ENCODE measurements at places on chromosomes 5 and 9.

- no peak for DNase-seq
These were observed 345.6 kb downstream of the PLK2 start for GRCh38 chr5:58114324-58114723.

- DNase-seq = no peak
These were observed 30.9 kb upstream of the IRX4 start for GRCh38 chr5:1913578-1913977.

DNA sequence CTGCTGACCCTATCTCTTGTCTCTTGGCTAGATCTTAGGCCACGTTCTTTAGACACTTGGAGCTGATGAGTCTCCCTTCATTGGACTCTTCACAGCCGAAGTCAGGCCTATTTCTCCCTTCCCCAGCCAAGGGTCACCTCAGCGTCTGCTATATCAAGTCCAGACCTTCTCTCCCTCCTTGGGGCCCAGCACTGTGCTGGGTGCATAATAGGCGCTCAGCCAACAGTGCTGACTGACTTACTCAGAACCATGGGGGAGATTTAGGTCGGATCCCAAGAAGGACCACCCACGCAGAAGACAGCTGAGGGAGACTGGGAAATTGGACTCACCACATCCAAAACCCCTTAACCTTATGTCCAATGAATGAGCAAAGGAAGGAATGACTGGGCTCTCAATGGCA, 5.6 kb upstream of the AMBP start:
- no peak for DNase-seq

GRCh38 chr9:116372081-116372673, 218.6 kb downstream of the PAPPA start:
- DNase-seq = no peak

GRCh38 chr5:132446621-132447020, 44.0 kb downstream of the IRF1 start:
- DNase-seq = no peak

DNA sequence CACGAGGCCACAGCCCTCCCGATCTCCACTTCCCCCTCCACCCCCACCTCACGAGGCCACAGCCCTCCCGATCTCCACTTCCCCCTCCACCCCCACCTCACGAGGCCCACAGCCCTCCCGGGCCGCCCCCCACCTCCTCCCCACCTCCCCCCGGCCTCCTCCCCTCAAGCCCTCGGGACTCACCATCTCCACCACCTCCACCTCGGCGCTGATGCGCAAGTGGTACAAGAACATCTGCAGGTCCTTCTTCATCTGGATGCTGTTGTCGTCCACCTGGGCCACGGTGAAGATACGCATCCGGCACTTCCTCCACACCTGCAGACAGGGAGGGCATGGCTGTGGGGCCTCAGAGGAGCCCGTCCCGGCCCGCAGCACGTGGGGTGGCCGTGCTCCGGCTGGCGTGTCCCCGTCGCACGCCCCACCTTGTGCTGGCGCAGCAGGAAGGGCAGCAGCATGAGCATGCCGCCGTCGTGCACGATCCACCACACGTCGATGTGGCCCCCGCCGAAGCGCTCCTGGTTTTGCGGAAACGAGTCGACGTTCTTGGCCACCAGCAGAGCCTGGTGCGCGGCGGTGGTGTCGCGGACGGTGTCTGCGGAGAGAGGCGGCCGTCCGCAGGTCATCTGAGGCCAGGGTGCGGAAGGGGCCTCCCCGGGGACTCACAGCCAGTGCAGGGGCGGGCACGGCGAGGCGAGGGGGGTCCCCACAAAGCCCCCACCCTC, 48.0 kb downstream of the SLC12A7 start:
- no peak for DNase-seq

GRCh38 chr5:151483647-151484046, 36.2 kb downstream of the SLC36A1 start:
- DNase-seq = peak; percentile 45

DNA sequence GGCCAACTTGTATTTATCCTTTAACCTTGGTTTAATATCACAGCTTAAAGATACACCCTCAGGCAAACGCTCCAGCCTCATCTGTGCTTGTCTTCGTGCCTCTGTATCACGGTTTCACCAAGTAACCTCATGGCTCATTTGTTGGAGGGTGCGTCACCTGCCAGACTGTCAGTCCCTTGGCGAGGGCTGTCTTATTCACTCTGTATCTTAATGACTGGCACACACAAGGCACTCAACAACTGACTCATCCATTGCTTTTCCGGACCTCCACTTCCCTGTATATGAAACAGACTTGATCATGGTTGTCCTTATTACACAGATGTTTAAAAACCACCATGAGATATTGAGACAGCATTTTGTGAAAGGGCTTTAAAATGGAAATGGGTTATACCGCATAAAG, 28.0 kb downstream of the LCP2 start:
- peak; percentile 98 for DNase-seq

DNA sequence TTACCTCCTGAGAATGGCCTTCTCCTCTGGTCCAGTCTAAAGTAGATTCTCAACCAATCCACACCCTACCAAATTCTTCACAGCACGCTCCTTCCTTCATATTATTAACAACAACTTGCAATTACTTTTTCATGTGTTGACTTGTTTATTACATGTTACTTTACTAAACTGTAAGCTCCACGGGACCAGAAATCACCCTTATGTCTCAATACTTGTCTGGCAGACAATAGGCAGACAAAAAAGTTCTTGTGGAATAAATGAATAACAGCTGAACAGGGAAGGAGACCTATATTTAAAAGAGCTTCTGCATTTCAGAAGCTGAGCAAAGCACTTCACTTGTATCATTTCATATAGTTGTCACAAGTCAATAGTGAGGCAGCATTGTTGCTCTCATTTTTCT, 5.7 kb upstream of the WWC1 start:
- DNase-seq = no peak

DNA sequence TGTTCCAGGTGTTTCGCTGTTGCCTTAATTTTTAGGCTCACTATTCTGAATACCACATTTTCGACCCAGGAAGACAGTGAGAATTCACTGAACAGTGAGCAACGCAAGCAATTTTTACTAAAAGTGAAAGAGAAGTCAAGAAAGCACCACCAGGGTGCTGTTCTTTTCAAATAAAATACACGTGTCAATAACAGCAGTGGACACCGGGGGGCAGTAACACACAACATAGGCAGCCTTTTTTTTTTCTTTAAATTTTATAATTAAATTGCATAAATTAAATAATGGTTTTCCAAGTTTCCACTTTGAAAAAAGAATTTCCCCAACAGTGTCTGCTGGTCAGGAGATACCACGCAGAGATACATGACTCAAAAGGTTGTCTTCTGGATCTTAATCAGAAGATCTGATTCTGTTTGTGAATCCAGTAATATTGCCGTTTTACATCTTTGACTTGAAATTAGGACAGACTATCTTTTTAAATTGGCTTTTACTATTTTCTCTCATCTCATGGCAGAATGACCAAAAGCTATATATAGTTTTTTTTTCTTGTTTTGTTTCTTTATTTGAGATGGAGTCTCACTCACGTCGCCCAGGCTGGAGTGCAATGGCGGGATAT, 47.1 kb upstream of the SH3GL2 start:
- DNase-seq = no peak

GRCh38 chr5:158951436-158952247, 148.1 kb downstream of the EBF1 start:
- DNase-seq = no peak

DNA sequence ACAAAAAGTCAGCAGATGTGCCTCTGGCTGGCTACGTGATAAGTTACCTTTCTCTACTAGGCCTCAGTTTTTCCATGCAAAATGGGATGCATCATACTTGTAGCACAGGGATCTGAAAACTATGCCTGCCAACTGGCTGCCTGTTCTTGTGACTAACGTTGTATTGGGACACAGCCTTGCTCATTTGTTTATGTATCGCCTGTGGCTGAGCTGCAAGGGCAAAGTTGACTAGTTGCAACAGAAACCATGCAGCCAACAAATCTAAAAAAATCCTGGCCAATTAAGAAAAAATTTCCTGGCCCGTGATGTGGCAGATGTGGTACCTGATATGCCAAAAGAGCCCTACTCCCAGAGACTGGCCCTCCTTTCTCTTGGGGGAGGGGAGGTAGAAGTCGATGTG, 131.3 kb downstream of the SEC61B start:
- DNase-seq = no peak

DNA sequence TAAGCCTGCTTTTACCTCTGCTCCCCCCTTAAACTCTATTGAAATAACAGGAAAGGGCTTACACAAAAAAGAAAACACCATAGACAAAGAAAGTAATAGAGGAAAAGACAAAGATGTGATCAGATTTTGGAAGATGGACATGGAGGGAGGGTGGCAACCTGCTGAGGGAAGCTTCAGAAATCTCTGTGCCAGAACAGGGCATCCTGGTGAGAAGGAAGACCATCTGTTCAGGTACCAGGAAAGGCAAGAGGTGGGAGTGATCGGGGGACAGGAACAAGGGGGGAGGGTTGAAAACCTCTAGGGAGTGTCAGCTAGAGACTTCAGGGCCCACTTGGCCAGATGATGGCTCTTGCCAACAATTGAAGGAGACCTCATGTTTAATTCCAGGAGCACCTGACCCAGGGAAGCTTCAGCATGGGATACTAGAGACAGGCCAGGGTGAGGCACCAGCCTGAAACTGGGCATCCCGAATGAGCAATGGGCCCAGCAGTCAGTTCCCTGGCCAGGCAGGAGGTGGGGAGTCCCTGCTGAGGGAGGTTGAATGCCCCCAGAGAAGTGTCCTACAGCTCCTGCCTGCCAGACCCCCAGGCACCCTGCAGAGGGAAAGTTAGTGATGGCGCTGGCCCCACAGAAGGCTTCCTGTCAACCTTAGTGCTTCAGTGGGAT, 8.2 kb downstream of the SQSTM1 start:
- DNase-seq = no peak

DNA sequence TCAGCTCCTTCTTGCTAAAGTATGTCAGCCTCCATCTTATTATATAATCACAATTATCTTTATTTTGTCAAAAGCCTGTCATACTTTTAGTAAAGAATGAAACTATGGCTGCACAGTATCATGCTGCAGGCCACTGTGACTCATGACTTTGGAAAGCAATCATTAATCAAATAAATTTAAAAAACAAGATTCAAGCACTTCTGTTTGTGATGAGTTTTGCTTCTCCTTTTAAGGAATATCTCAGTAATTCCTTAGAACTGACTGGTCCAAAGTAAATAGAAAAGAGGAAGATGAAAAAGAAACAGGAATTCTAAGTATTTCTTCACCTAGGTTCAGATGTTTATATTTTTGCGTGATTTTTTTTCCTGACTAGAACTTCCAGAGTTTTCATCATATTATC, 83.1 kb downstream of the EDIL3 start:
- DNase-seq = no peak

- no peak for DNase-seq
These were observed 39.5 kb upstream of the CFAP157 start for GRCh38 chr9:127667127-127667844.

DNA sequence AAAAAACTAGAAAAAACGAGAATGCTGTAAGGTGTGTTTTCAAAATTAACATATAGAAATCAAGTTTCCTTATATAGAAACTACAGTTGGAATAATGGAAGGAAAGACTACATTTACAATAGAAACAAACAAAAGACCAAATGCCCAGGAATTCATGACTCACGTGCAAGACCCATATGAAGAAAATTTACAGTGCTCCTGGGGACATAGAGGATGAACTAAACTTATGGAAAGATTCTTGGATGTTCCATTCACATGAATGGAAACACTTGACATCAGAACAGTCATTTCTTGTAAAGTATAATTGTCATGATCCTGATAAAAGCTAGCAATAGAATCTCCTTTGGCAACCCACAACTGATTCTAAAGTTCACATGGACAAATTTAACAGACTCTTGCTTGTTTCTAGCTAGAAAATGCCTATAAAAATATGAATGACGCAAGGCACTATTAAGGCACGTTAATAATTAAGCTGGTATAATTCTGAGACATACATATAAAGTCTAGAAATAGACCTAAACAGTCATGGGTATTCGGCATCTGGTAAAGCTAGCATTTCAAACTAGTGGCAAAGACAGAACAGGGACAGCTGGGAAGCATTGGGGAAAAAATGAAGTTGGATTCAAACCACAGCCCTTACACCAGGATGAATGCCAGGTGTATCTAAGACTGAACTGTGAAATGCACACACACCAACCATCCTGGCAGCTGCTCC, 5.1 kb upstream of the ZFP62 start:
- DNase-seq = no peak

- no peak for DNase-seq
These were observed 182.1 kb downstream of the ARHGAP26 start for GRCh38 chr5:142952229-142952628.

- no peak for DNase-seq
These were observed 51.5 kb downstream of the RAI14 start for GRCh38 chr5:34707451-34708107.

DNA sequence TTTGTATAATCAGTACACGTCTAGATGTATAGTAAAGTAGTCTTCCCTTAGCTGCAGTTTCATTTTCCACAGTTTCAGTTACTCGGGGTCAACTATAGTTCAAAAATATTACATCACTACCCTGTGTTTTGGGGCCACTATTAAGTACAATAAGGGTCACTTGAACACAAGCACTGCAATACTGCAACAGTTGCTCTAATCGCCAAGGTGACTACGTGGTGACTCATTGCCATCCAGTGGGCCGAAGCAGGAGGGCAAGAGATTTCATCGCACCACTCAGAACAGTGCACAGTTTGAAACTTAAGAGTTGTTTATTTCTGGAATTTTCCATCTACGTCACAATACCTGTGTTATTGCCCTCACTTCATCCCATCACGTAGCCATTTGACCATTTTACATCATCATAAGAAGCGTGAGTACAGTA, at the start of gene ARL14EPL:
TSS of gene ARL14EPL (plus strand) at position 379 of the 424 bp plus-strand sequence. CDS start 18,994 bp downstream, outside the sequence.
- DNase-seq = peak; percentile 86

DNA sequence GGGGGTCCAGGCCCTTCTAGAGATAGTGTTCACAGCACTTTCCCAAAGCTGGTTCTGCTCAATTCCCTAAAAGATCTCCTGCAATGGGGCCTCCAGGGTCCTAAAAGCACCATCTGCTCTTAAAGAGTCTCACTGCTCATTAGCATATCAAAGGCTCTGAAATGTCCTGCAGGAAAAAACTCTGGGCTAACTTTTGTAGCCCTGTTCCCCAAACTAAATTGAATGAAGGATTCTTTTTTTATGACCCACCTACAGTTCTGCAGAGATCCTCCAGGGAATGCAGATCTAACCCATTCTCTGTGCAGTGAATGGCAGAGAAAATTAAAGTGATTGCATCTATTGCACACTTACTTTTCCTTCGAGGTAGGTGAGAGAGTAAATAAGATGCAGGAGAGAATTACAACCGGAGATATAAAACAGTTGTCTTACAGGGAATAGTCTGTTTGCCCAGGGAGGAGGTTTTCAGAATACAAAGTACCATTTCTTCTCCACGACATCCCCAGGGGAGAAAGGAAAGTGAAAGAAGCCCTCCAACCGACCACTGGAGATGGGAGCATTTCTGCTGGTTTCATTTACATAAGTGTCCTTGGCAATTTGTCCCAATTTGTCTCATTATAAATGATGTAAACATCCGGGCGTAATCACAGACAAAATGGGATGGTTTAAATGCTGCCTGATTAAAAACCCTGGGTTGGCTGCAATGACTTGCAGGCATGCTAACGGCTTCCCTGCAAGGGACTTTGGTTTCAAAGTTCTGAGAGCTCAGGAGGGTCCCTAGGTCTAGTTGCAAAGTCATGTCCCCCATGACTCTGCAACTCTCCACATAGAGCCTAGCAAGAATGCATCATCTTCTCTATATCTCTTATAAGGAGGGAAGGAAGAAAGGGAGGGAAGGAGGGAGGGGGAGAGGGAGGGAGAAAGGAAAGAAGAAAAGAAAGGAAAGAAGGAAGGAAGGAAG, 114.0 kb downstream of the KCNIP1 start:
- no peak for DNase-seq

Data from CD14-positive monocyte (primary cell).